ENCODE measurements at places on chromosomes 11 and 22.

- DNase-seq: no peak
These were observed 23.3 kb downstream of the ZBTB16 start for GRCh38 chr11:114082767-114083181.

- DNase-seq: no peak
These were observed 98.9 kb upstream of the TP53AIP1 start for GRCh38 chr11:129041611-129042018.

GRCh38 chr11:122951211-122951610, 30.4 kb downstream of the BSX start:
- DNase-seq: no peak

DNA sequence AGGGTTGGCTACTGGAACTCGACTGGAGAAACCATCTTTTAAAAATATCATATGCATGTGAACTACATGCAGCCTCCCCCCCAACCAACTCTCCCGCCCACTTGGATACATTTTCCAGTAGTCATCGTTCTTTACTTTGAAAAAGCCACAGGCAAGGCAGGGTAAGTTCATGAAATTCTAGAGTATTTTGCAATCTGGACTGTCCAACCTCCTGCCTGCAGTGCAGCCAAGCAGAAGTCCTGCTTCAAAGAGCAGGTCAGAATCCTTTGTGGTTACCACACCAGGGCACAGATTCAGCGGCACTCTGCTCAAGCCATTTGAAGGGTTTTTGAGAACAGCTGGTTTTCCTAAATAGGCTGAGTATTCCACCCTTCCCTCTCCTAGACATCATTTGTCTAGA, 12.1 kb downstream of the ELF5 start:
- DNase-seq: no peak

- no peak for DNase-seq
These were observed 24.9 kb downstream of the FGF4 start for GRCh38 chr11:69750108-69750850.

- DNase-seq: no peak
These were observed 272.5 kb downstream of the TBC1D22A start for GRCh38 chr22:47034905-47035419.

GRCh38 chr11:121415856-121416255, 36.3 kb upstream of the SORL1 start:
- DNase-seq: no peak

Measured in central memory CD4-positive, alpha-beta T cell (primary cell).